ENCODE measurements at places on chromosomes 5 and 9.

DNA sequence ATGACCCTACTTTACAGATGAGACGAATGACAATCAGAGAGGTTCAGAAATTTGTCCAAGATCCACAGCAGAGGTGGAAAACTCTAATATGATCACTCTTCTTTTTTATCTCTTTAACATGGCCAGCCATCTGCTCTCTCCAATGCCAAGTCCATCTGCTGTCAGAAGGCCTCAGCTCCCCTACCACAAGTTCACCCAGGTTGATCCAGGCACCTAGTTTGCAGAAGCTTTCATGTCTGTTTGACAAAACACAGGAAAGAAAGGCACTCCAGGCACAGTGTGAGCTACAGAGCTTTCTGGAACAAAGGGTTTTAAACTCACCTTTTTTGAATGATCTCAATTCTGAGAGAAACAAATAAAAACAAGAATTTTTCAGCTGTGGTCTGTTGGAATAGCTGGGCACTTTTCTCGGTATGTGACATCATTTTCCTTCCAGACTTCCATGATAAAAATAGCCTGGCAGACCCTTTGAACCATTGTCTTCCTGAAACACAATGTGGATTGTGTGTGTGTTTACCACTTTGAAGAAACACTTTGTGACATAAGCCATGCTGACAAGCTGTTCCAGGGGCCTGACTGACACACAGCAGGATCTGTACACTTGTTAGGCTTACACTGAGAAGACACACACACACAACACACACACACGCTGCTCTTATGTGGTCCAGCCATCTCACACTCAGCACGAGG lies 214.3 kb downstream of the AGTPBP1 start:
- DNase-seq = no peak

DNA sequence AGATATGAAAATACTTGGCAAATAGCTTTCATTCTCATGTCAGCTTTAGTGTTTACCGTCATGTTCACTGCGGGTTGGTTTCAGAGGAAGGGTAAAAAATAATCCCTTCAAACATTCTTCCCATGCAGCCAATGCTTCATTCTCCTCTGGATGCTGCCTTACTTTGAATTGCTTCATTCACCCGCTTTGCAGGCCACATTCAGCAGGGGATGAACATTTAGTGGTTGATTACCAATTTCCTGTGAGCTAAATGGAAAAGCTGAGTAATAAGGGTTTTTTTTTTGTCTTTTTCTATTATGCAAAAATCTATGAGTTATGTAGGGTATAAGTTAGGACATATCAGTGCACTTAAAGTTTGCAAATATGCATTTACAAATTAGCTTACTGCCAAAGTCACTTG lies 96.3 kb upstream of the MEF2C start:
- no peak for DNase-seq

GRCh38 chr5:171634511-171634910 lies 151.1 kb upstream of the SMIM23 start:
- no peak for DNase-seq

DNA sequence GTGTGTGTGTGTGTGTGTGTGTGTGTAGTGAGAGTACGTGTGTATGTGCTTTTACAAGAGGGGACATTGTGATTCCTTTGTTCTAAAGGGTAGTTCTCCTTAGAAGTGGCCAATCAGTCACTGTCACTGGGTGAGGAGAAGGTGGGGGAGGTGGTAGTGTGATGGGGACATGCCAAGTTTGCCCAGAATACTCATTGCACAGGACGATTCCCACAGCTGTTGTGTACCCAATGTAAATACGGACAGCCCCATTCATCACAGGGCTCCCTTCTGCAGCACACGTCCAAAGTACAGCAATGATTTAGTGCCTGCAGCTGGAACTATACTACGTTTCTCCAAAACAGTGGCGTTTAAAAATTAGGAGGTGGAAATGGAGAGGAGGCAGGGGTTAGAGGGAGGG lies 287.8 kb downstream of the TLR4 start:
- DNase-seq = no peak

DNA sequence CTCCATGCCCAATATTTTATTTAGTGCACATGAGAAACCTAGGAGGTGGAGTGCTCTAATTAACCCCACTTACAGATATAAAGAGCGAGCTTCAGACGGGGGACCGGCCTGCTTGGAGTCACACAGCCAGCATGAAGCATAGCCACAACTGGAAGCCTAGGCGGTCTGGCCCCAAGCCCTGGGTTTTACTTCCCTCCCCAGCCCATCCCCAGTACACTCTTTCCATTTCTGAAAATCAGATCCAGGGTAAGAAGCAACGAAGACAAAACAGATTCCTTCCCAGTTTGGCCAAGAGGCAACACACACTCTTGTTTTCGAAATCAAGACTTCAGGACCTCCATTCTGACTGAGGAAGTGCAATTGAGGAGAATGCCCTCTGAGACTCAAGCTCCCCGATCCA lies 27.1 kb downstream of the KCNMB1 start:
- no peak for DNase-seq

DNA sequence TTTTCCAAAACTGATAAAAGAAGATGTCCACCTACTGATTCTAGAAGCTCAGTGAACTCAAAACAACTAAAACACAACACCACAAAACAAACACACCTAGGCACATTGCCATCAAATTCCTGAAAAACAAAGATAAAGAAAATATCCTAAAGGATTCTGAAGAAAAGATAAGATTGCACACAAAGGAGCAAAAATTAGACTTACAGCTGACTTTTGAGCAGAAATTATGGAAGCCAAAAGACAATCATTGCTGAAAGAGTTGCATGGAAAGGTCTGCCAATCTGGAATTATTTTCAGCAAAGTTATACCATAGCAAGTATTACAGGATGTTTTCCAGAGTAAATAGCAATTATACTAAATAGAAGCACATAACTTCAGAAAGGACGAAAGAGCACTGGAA lies 128.2 kb upstream of the IRX2 start:
- no peak for DNase-seq

DNA sequence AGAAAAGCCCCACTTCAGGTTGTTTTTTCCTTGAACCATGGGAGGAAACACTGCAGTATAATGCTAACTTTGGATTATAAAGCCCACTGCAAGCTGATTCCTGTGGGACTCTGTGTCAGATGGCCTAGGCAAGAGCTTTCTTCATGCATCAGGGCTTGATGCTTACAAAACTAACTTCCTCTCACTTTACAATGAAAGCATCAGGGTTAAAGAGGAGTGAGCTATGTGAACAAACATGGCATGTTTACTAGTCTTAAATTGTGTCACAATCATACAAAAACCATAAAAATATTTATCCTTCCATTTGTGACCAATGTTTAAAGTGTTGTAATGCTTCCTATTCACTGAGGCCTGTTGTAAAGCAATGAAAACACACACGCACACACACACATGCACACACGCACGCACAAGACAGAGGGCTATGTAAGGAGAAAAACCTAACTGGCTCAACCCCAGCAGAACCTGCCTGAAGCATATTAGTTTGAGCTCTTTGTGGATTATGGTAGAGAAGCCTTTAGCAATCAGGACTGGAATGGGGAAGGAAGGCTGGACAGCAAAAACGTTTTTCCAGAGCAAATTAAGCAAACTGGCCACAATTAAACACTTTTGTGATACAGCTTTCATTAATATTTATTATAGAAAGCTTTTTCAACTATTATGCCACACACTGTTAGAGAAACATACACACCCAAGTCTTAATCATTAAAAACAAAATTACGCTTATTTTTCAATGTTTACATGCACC lies 122.2 kb downstream of the AUH start:
- DNase-seq = no peak

DNA sequence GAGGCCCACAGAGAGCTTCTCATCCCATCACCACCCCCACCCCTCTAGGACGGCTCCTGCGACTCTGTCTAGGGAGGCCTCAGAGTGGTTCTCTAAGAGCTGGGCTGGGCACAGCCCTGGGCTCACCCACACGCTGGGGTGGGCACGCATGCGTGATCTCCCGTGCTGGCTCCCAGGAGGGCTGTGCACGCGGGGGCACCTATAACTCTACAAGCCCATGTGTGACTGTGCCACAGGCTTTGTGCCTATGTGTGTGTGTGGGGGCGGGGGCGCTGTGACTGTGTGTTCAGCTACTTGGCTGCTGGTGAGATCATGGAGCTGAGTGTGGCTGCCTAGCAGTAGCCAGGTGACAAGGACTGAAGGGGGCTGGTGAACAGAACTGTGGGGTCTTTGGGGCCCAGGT lies 32.2 kb downstream of the NDUFA8 start:
- DNase-seq = no peak

DNA sequence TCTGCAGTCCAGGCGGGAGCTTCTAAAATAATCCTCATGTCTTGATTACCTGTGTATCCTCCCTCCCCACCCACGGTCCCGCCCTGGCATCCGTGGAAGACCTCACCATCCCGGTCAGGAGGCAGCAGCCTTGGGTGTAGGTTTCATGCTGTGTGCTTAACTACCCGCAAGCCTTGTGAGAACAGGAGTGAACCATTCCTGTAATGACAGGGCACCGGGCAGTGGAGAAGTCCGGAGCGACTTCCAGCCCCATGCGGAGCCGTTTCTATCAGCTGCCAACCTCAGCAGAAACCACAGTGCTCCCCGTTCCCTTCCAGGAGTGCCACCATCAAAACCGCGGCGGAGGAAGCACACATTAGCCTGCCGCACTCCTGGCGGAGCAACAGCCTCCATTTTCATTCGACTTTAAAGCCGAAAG lies 123.5 kb upstream of the LMX1B start:
- DNase-seq = no peak

- no peak for DNase-seq
These were observed 232.5 kb upstream of the MSX2 start for GRCh38 chr5:174491761-174492350.

GRCh38 chr5:116130471-116130870 lies 45.6 kb downstream of the COMMD10 start:
- DNase-seq = no peak

DNA sequence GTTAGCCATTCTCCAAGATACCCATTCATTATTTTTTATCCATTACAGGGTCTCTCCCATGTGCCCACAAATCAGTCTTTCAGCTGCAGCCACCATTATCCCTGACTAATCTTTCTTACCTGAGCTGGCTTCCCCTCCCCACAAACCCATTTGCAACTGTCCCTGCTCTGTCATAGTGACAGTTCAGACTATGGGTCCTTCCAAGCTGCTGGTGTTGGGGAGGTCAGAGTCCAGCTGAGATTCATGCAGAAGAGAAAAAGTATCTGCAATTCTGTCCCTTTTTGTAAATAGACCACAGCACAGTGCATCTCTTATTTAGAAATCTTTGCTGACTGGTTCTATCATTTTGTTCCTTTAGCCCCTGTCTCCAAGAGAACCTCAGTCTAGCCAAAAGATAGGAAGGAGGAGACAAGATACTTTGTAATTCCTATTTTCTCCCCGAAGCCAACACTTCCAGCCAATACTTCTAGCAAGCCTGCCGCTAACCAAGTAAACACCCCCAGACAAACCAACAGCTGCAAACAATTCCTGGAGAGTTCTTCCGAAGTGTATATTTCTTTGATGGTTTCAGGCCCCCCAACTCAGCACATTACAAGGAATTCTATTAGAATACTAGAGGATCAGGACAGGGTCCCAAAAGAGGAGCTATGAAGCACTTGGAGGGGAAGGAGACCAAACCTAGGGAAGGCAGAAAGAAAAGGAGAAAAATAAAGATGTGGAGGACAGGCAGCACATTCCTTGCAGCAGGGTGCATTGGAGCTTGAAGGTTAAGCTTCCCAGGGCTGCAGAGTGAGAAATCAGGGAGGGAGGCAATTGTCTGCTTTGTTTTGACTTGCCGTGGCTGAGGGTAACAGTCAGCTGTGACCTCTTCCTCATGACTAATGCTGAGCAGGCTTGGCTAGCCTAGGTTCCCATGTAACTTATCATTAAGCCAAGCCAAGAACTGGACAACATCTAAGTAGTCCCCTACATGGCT lies 148.5 kb downstream of the SGCD start:
- DNase-seq = no peak

- no peak for DNase-seq
These were observed 30.4 kb upstream of the LTC4S start for GRCh38 chr5:179763215-179763945.

DNA sequence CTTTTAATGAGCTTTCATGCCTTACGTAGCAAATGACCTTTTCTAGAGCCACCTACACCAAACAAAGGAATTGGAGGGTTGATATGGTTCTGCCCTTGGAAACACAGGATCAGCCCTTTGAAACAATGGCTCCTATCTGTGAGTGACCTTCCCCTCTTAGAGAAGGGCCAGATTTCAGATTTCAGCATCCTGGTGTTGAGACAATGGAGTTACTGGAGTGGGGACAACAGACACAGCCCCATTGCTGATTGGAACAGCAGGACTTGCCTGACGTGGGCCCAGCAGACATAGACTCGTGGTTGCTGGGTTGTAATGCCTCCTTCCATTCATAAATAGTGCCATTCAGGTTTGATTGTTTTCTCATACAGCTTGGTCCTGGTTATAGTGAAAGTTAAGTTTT lies 96.0 kb downstream of the GALNT10 start:
- no peak for DNase-seq

DNA sequence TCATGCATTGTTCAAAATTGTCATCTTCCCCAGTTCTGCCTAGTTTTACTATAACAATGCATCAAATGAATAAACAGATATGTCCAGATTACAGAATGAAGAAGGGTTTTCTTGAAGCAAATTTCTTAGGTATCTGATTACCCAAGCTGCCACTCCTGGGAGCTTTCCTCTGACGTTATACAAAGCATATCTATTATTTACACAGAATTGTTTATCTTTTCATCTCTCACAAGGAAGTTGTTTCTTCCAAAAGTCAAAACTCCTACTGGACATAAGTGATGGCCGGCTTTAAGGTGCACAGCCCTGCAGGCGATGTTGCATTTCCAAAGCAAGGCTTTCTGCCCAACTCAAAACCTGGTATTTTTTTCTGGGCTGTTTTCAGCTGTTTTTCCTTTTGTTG lies 73.4 kb upstream of the ANKH start:
- DNase-seq = no peak

- DNase-seq = no peak
These were observed 101.7 kb upstream of the DAPK1 start for GRCh38 chr9:87395804-87396479.

DNA sequence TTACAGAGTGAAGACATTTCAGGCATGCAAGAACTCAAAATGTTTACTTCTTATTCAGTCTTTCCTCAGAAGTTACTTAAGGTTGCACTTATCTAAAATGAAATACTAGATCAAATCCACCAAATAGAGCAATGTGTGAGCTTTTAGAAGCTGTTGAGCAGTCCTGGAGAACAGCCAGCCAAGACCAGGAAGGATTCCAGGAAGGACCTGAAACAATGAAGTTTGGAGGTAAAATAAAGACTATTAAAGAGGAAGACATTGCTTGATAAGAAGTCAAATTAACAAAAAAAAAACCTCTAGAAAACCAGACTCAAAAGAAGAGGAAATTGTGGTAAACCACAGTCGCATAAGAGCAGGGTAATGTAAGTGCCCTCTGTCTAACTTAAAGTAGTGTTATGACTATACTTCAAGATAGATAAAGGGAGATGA lies 156.2 kb upstream of the S1PR3 start:
- DNase-seq = no peak

- no peak for DNase-seq
These were observed 22.5 kb downstream of the ABO start for GRCh38 chr9:133252301-133253020.

All from stimulated activated CD4-positive, alpha-beta T cell treated with anti-CD3 and anti-CD28 coated beads, Interleukin-15, amount 100 ng/mL, for 1 hour (primary cell).